ENCODE measurements at places on chromosomes 6 and 20.

GRCh38 chr6:148513145-148514071 is 170.8 kb downstream of the SASH1 start:
- peak; percentile 90 for DNase-seq

- peak; percentile 67 for DNase-seq
These were observed 151.8 kb upstream of the HEY2 start for GRCh38 chr6:125597411-125598253.

GRCh38 chr6:7542065-7542873 is 798 bp downstream of the DSP start:
- DNase-seq = peak; percentile 43

DNA sequence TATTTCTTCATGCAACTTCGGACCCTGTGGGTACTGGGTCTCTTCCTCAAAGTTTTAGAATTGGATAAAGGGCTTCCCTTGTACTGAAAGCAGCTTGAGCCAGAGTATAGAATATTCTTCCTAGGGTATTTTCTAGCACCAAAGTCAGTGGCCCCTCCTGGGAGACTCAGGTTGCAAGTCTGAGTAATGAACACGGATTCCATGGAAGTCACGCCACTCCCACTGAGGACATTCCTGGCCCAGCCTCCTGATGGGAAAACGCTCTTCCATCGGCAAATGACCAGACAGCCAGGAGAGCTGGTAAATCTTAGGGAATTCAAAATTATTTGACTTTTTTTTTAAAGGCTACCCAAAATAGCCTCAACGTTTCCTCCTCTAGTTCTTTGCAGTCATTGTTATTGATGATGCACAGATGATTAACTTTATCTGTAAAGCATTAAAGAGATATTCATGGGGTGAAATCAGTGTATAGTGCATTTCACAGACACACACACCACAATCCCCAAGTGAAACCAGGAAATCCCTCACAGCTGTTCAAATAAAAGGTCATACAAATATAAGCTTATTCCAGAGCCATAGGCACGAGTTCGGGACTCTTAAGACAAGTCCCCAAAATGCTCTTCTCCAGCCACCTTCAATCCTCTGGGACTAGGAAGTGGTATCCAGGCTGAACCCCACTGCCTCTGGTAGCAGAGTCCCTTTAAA is 248.8 kb downstream of the SOD2 start:
- peak; percentile 83 for DNase-seq

- no peak for DNase-seq
These were observed 6.6 kb upstream of the SAMHD1 start for GRCh38 chr20:36957875-36958667.

DNA sequence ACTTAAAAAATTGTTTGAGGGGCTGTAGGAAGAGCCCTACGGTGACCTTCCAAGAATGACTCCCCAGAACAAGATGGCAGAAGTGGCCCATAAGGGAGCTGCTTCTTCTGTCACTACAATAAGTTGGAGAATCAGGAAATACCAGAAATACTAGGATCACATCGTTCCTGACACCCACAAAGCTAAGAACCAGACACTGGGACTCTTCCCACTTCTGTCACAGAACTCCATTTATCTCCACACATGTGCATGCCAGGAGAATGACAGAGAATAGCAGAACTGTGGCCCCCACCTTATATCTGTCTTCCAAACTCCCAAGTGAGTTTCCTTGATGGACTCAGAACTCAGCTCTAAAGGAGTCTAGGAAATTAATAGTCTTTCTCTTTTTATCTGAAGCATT is 54.6 kb upstream of the UBR2 start:
- no peak for DNase-seq

- no peak for DNase-seq
These were observed 243.1 kb downstream of the MYLK4 start for GRCh38 chr6:2507521-2508037.

- DNase-seq = no peak
These were observed 28.3 kb upstream of the RIPPLY2 start for GRCh38 chr6:83824831-83825230.

Measured in femur (tissue), 1 donor.